ENCODE measurements at places on chromosomes 2 and 18.

- DNase-seq = no peak
Observed at GRCh38 chr2:98441706-98442450, 2.8 kb upstream of the INPP4A start.

GRCh38 chr2:168138374-168138773 lies 109.0 kb downstream of the STK39 start:
- DNase-seq = no peak

- no peak for DNase-seq
Observed at GRCh38 chr2:150465703-150466569, 21.5 kb downstream of the RND3 start.

GRCh38 chr18:7896805-7897518 lies 329.8 kb downstream of the PTPRM start:
- DNase-seq = no peak

DNA sequence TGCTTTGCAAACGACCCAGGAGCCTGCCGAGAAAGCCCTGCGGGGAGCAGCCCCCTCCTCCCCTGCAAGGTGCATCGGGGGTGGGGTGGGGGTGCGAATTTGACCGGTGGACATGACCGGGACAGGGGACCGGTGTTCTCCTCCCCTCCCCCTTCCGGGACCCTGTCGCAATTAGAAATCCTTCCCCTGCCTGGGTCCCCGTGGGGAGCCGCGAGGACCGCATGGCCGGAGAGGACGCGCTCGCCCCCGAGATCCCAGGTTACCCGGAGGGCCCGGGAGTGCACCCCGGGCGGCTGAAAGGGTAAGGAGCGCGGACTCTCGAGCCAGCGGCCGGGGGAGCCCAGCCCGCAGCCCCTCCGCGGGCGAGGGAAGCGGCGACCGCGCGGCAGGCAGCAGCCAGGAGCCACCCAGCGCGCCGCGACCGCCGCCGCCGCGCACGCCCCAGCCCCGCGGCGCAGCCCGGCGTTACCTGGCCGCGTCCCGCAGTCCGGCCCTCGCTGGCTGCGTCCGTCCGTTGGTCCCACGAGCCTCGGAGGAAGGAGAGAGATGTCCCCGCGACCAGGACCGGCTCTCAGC lies 482 bp downstream of the DLGAP1 start:
- DNase-seq = no peak
